ENCODE measurements at places on chromosomes 11 and 22. TPM values are rescaled to one million over a fixed set of nuclear protein-coding genes. Genes with fewer than 3 reads are reported as not detected.

Gene CENPM
- total RNA-seq, result 53.5 TPM

Gene MUC6
- not detected for total RNA-seq

Gene OR8D4
- total RNA-seq, result not detected

Gene CBLIF
- total RNA-seq, result not detected

Gene KRTAP5-1
- not detected for total RNA-seq

Gene SCGB1C1
- not detected for total RNA-seq

Gene GRM5
- not detected for total RNA-seq

Gene PRR5L
- 57.7 TPM for total RNA-seq

Gene SCARF2
- 0.61 TPM for total RNA-seq

Gene PEX16
- 53.3 TPM for total RNA-seq

Gene TCN1
- total RNA-seq, result not detected

Gene C11orf87
- not detected for total RNA-seq

Gene FDXACB1
- 4.7 TPM for total RNA-seq

Gene SYT7
- not detected for total RNA-seq

Gene GLB1L2
- 3.1 TPM for total RNA-seq

Gene DERL3
- total RNA-seq, result 9.0 TPM

Gene SEPTIN5
- total RNA-seq, result 0.71 TPM

Gene MAPK8IP1
- 0.96 TPM for total RNA-seq

Gene DEFB131B
- total RNA-seq, result not detected

Gene HTR3B
- total RNA-seq, result not detected

Gene NELL1
- total RNA-seq, result not detected

Gene GAL3ST1
- not detected for total RNA-seq

Gene IGLL1
- not detected for total RNA-seq

Gene POU2AF1
- total RNA-seq, result 9.1 TPM

Gene APOBEC3C
- 99.8 TPM for total RNA-seq

Gene OTOG
- not detected for total RNA-seq

Gene APIP
- 19.7 TPM for total RNA-seq

Gene GPR83
- total RNA-seq, result 0.10 TPM

Gene KREMEN1
- not detected for total RNA-seq

Gene SMC1B
- 0.44 TPM for total RNA-seq

Gene NXPE2
- not detected for total RNA-seq

Gene MMP10
- not detected for total RNA-seq

Gene RASSF10
- not detected for total RNA-seq

Gene SSTR3
- 4.3 TPM for total RNA-seq

Gene LIF
- total RNA-seq, result 211 TPM

Gene DDX10
- total RNA-seq, result 36.6 TPM

Gene OR52H1
- total RNA-seq, result 0.20 TPM

Gene PDE3B
- total RNA-seq, result 113 TPM

Gene TRIM22
- 280 TPM for total RNA-seq

Gene SHISAL1
- not detected for total RNA-seq

Gene APOA5
- not detected for total RNA-seq

Gene B3GAT1
- 1.9 TPM for total RNA-seq

Gene NXPE4
- total RNA-seq, result not detected

Gene RASD2
- total RNA-seq, result not detected

Gene PACSIN3
- total RNA-seq, result 2.9 TPM

Gene LYVE1
- not detected for total RNA-seq

Gene MS4A6A
- not detected for total RNA-seq

Gene C1QTNF6
- total RNA-seq, result 7.7 TPM

Gene IFITM10
- 1.2 TPM for total RNA-seq

Gene AQP11
- total RNA-seq, result 0.34 TPM

Gene TKFC
- total RNA-seq, result 32.6 TPM

Gene OR8A1
- not detected for total RNA-seq

Gene OR2AG2
- 0.41 TPM for total RNA-seq

Gene VSIG10L2
- total RNA-seq, result not detected
